ENCODE measurements at places on chromosomes 6 and 20.

GRCh38 chr20:5191829-5192569, 65.2 kb downstream of the CDS2 start:
- peak; percentile 78 for DNase-seq

GRCh38 chr6:3794092-3794491, 42.6 kb upstream of the PXDC1 start:
- DNase-seq: no peak

DNA sequence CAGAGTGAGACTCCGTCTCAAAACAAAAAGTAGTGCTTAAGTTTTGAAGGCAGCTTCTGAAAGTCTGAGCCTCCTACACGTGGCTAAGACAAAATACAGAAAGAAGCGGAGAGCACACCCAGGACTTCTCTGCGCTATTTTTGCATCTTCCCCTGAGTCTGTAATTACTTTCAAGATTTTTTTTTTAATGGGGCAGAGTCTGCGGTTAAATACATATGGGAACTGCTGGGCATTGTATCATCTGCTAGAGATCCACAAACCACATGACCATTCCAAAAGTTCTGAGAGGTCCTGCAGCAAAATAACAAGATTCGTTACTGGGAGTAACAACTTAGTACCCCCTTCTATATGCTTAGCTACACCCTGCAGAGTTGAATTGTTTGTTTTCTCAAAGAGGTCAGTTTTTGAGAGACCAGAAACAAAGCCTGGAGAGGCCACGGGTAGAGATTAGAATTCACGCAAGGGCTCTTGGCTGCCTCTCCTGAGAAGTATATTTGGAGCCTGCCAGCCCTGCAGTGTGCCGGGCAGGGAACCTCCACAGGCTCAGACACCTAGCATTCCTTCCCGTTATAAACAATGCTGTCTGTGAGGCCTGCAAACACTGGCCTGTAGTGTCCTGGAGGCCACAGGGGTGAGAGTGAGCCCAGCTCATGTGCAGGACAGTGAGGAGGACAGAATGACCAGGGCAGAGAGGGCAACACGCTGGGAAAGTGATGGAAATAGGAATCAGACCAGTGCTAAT, 48.2 kb upstream of the FAM50B start:
- no peak for DNase-seq

DNA sequence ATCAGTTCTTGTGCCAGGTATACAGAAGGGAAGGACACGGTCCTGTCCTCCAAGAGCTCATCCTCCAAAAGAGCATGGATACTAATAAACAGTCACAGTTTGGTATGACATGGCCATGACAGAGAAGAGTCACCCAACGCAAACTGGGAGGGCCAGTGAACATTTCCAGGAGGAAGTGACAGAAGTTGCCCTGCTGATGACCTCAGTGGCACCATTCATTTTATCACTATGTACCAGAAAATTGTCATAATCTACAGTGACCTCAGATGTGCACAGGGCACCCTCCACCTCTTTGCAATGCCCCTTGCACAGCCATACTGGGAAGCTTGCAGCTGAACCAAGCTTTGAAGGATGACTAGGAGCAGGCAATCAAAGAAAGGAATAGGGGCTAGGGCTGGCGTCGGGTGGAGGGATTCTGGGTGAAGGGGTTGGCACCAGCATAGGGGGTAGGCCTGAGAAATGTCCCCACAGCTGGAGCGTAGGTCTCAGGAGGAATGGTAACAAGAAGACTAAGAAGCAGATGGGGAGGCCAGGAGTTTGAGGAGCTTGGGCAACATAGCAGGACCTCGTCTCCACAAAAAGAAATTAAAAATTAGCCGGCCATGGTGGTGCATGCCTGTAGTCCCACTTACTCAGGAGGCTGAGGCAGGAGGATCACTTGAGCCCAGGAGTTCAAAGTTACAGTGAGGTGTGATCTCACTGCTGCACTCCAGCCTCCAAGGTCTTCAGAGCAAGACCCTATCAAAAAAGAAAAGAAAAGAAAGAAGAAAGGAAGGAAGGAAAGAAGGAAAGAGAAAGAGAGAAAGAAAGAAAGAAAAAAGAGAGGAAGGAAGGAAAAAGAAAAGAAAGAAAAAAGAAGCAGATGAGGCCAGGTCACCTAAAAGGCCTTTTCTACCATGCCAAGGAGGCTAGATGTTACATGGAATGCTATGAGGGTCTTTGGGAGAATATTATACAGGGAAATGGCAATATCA, 65.3 kb upstream of the SNX9 start:
- no peak for DNase-seq

GRCh38 chr20:4267242-4267641, 251.9 kb upstream of the RNF24 start:
- DNase-seq: no peak

- DNase-seq: no peak
These were observed 19.8 kb downstream of the DLL1 start for GRCh38 chr6:170270984-170271593.

DNA sequence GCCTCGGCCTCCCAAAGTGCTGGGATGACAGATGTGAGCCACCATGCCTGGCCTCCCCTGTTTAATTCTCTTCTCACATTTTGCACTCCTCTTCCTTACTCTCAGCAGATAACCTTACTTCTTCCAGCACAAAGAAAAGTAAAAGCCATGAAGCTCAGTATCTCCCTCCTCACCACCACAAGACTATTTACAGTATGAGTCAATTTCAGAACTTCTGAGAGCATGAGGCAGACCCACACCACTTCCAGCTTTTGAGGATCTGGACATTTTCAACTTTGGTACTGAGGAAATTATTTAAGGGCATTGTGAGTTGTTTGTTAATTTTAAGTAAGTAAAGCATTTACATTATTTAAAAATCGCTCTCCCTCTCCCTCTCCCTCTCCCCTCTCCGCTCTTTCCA, 8.0 kb upstream of the SNX3 start:
- no peak for DNase-seq

- DNase-seq: peak; percentile 27
These were observed 230.5 kb downstream of the ZMYND8 start for GRCh38 chr20:47125758-47126591.

- DNase-seq: peak; percentile 71
These were observed 23.5 kb upstream of the IBTK start for GRCh38 chr6:82270881-82271635.

- DNase-seq: no peak
These were observed 62.8 kb downstream of the SNX9 start for GRCh38 chr6:157885876-157886275.

GRCh38 chr20:17500826-17501225, 30.4 kb downstream of the BFSP1 start:
- no peak for DNase-seq

DNA sequence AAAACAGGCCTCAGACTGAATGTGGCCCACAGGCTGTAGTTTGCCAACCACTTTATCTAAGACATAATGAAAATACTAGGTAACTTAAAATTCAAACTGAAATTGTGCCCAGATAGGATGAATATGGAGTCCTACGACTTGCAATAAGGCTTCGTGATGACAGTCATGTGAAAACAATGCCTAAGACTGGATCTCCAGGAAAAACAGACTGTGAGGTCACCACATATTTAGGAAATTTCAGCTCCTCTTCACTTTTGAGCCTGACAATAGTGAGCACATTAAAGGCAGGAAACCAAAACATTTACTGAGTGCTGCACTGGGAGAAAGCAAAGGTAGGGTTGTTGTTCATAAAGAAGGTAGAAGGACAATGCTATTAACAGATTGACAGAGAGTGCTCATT, 50.0 kb downstream of the RTN4IP1 start:
- no peak for DNase-seq

DNA sequence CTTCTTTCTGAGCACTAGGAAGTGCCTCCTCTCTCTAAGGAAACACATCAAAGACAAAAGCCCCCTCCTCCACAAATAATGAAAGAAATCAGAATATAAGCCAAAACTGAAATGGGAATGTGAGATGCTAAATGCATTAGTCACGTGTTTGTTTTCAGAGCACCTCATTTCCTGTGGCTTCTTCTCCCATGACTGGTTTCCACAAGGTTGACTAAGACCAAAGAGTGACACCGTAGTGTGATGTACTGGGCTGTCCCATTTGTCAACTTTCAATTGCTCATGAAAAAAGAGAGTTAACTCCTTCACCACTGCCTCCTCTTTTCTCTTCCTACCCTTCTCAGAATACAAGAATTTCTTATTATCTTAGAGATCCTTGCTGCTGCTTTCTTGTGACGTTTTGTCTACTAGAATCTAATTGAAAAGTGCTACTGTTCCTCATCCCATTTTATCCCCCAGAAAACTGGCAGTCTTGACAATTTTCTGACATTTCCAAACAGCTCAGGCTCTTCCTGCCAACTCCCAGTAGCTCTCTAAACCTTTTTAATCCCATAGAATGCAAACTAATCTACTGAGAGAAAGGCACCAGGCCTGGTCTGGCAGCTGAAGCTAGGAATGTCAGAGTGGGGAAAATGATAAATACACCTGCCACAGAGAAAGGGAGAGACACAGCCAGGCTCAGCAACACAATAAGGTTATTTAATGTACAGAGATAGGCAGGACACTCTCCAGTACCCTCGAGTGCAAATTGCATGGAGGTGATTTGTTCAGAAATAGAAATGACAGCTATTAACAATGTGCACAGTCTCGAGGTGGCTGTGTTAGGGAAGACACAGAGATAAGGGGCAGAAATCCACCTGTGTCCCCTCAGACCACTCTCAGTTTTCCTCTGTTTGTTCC, 671.7 kb upstream of the NRSN1 start:
- peak; percentile 28 for DNase-seq

DNA sequence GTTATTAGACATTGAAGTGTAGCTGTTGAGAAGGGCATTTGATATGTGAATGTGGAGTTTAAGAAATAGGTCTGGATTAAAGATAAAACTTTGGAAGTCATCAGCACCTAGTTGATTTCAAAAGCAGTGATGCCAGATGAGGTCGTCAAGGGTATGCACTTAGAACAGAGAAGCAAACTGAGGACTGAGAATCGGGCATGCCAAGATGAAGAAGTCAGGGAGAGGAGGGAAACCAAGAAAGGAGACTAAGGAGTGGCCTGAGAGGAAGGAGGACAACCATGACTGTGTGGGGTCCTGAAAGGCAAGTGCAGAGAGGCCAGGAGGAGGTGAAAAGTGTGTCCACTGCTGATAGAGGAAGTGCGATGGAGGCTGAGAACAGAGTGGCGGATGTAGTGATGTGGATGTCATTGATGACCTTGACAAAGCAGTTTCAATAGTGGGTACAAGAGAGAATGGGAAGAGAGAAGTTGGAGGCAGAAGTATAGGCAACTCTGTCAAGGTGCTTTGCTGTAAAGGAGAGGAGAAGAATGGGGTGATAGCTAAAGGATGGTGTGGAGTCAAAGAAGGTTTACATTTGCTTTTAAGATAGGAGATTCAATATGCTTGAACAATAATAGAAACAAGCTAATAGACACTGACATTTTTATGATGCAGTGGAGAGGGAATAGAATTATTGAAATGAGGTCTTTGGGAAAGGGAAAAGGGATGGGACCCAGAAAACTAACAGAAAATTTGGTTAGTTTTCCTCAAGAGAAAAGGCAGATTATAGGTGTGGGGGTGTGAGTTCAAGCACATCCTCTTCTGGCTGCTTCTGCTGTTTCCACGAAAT, 139.7 kb upstream of the TMEM170B start:
- DNase-seq: no peak

DNA sequence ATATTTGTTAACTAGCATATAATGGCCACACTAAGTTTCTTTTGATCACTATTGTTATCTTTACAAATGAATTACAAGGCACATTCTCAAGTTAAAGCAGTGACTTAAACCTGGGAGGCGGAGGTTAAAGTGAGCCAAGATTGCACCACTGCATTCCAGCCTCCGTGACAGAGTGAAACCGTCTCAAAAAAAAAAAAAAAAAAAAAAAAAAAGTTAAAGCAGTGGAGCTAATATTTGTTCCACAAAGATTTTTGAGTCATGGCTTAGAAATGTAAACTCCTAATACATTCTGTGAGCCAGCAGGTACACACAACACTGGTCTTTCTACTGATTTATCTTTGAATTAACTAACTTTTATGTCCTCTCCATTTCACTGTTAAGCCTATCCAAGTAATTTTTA, 221.7 kb upstream of the HTR1E start:
- no peak for DNase-seq

DNA sequence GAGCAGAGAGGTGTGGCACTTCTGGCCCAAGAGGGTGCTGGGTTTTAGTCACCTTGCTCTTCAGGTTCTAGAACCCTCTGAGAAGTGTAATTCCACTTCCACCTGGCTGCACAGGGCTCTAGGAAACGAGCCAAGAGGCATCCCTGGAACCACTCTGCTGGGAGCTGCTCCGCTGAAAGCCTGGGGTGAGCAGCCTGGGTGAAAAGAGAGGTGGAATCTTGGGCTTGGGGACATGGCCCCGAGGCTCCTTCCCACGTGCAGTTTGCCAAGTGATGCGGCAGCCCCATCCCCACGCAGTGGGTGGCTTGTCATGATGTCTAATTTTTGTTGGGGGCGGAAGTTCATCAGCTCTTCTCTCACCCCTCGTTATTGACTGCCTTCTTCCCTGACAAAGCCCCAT, 32.8 kb downstream of the PPP1R16B start:
- DNase-seq: no peak

GRCh38 chr6:33298773-33299236, at the start of gene RGL2:
RGL2 (minus strand) TSS chr6:33298942; CDS start chr6:33298610, 332 bp downstream.
- peak; percentile 68 for DNase-seq

- peak; percentile 21 for DNase-seq
These were observed 5.2 kb downstream of the OCSTAMP start for GRCh38 chr20:46545077-46545826.

DNA sequence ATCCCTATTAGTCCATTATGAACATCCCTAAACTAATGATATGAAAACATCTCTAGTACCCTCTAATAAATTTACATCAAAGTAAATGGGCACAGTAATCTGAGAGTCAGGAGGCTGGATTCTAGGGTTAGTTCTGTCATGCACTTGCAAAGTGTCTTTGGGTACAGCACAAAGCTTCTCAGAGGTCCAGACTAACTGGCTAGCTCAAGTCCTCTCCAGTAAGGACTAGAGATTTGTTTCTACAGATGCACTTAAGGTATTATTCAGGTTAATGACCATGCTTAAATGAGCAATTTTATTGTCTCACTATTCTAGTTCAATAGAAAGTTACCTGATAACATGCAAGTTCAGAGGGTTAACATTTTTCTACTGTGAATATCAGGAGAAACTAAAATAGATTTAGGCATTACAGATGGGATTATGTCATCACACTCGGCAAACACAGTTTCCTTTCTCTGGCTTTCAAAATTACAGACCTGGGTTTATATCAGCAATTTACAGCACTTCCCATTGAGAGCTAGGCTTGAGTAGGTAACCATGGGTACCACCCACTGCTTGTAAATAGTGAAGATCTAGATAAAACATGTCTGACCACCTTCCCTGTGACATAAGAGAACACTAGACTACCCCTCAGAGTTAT, 402.9 kb upstream of the RUNX2 start:
- DNase-seq: peak; percentile 9

- DNase-seq: peak; percentile 4
These were observed 47.9 kb downstream of the BTBD3 start for GRCh38 chr20:11965602-11966001.

- DNase-seq: no peak
These were observed 20.6 kb downstream of the EPM2A start for GRCh38 chr6:145714731-145715130.

GRCh38 chr6:43855247-43855646, 85.2 kb downstream of the VEGFA start:
- DNase-seq: no peak

GRCh38 chr20:36773107-36773596, 411 bp downstream of the DSN1 start:
- DNase-seq: peak; percentile 24

- peak; percentile 89 for DNase-seq
These were observed 17.3 kb upstream of the TRIM27 start for GRCh38 chr6:28940858-28941683.

All from ELR (cell line).